ENCODE measurements at places on chromosomes 3 and 15.

DNA sequence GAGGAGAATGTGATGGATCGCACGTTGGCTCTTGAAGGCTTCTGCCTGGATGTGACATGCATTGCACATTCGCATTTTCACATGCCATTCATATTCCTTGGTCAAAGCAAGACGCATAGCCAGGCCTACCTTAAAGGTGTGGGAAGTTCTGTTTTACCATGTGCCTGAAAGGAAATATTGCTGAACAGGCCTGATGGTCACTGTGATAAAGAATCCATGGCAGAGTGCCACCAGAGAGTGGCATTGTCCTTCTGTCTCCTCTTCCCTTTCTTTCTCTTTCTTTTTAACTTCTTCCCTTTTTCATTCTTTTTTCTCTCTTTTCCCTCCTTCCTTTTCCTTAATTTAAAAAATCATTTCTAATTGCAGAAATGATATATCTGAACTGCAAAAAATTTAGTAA is 15.9 kb upstream of the MITF start:
- peak; percentile 44 for DNase-seq

DNA sequence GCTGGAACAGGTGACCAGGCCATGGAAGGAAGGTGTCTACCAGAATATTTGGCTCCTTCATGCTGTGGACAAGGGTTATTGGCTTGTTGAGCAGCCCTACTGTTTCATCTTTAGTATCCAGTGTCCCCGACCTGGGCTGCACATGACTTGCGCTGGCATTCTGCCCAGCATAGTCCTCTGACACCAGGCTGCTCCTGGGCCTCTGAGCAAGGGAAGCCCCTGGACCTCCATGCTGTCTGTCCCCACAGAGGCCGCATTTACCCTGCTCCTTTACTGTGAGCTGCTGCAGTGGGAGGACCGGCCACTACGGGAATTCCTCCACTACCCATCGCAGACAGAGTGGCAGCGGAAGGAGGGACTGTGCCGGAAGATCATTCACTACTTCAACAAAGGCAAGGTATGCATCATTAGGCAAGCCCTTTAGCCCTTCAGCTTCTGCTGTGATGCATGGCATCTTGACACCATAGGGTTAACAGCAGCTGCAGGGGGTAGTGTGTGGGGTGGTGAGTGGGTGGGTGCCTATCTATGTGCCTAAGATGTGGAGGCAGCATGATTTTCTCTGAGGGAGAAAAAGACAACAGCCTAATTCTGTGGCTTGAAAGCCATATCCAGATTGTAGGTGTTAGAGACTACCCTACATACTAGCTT is 44.0 kb upstream of the MANF start:
- DNase-seq = peak; percentile 42

DNA sequence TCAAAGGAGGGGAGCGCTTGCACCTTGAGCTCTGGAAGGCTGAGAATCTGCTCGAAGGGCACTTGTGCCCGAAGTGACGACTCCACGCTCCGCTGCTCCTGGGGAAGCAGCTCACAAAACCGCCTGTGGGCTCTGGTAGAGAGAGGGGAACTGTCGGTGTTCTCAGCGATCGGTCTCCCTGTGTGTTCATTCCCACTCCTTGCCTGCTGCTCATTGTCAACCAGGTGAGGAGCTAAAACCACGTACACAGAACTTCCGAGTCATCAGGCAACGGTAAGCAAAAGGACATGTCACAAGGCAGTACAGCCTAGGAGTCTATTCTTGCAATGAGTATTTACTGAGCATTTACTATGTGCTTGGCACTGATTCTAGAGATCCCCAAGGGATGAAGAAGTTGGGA is 1.5 kb downstream of the CIB1 start:
- DNase-seq = no peak

DNA sequence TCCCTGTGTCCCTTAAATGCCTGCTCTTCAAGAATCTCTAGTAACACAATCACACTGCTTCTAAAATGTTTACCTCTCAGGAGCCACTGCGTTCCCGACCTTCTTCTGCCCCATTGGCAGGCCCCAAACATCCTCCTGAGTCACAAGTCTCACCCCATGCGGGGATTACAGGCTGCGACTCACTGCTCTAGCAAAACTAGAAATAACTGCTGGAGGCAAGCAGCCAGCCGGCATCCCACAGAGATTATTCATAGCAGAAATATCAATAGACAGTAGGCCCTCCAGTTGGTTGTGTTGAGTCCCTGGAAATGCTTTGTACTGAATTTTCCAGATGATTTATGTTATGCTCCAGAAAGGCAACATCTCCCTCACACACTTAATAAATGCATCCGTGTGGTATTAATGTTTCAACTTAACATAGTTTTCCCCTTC is 64.8 kb downstream of the RFTN1 start:
- peak; percentile 93 for DNase-seq

GRCh38 chr15:56805466-56806147 is 72.3 kb upstream of the ZNF280D start:
- DNase-seq = peak; percentile 88

DNA sequence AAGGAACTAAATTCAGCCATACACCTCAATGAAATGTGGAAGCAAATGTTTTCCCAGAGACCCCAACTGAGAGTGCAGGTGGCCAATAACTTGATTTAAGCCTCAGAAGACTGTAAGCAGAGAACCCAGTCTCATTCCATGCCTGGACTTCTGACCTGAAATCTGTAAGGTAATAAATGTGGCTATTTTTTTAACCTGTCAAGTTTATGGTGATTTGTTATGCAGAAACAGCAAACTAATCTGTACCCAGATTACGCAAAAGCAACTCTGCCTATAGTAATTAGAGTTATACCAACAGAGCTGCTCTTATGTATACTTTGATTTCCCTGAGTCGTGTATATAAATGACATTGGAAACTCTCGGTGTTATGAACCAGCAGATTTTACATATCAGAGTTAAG is 534.0 kb upstream of the NAALADL2 start:
- DNase-seq = no peak

All from M059J (cell line).